ENCODE measurements at places on chromosomes 5 and 9.

- peak; percentile 63 for DNase-seq
These were observed 701 bp upstream of the LMX1B start for GRCh38 chr9:126612813-126613641.

GRCh38 chr9:34457266-34458012 is 931 bp downstream of the FAM219A start:
- peak; percentile 7 for DNase-seq

DNA sequence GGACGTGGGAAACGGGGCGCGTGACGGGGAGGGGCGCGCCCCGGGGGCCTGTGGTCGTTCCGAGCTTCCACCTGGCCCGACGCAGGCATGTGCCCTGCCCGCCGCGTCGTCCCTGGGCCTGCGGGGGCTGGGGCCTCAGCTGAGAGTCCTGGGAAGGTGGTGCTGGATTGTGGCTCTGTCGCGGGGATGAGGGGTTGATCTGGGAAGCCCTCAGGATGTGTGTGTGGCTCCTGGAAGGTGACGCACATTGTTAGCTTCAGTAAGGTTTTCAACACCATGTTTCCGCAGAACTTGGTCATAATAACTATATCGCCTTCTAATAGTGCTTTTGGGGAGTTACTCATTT is 589.1 kb downstream of the MTRR start:
- DNase-seq: peak; percentile 83

DNA sequence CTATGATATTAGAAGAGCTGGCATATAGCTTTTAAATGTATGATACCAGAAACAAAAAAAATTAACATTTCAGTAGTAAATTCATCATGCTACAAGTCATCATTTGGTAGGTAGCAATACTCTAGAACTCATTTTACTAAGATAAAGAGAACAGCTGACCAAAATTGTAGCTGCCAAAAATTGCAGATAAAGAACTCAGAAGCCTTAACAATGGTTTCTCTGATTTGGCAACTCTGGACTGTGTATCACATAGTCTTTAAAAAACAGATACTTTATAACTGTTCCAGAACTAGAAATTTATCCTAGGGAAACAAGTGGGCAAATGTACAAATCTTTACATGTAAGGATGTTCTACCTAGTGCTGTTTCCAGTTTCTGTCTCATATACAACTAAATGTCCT is 33.9 kb downstream of the ZFR start:
- no peak for DNase-seq

- DNase-seq: no peak
These were observed 492 bp upstream of the NEK6 start for GRCh38 chr9:124257070-124257843.

GRCh38 chr5:180128671-180129261 is 57.2 kb upstream of the RNF130 start:
- no peak for DNase-seq

DNA sequence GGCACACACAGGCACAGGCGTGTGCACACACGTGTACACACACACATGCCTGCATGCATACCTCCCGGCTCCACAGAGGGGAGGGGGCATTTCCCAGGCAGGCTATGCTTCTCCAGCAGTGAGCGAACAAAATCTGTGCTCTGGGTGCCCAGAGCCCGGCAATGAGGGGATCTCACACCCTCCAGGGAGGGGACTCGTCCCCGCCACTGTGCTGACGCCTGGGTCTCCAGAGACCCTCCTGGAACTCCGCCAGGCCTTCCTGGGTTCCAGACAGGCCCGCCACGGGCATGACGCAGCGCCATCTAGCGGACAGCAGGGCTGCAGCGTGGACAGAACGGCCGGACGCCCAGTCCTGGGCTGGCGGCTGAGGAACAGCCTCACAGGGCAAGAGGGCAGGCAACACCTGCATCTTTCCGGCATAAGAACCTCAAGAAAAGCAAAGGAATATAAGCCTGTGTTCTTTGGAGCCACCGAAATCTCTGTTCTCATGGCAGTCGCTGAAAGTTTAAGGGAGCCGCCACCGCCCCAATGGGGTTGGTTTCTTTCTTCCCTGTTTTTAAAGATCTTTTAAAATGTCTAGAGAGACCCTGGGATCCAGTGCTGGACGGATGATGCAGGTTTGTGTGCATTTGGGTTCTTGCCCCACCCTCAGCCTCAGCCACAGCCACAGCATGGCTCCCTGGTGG is 135.6 kb upstream of the PPP1R26 start:
- peak; percentile 29 for DNase-seq

- no peak for DNase-seq
These were observed 358.6 kb upstream of the PAPPA start for GRCh38 chr9:115794921-115795475.

GRCh38 chr9:19127871-19128500 is 694 bp upstream of the PLIN2 start:
- DNase-seq: no peak

- peak; percentile 34 for DNase-seq
These were observed 586.3 kb downstream of the PTPRD start for GRCh38 chr9:10026443-10026984.

- no peak for DNase-seq
These were observed 17.5 kb downstream of the LMX1B start for GRCh38 chr9:126631254-126631653.

GRCh38 chr9:18849890-18850677 is 182.9 kb downstream of the SAXO1 start:
- DNase-seq: no peak

- no peak for DNase-seq
These were observed 13.2 kb upstream of the IL12B start for GRCh38 chr5:159343295-159344094.

DNA sequence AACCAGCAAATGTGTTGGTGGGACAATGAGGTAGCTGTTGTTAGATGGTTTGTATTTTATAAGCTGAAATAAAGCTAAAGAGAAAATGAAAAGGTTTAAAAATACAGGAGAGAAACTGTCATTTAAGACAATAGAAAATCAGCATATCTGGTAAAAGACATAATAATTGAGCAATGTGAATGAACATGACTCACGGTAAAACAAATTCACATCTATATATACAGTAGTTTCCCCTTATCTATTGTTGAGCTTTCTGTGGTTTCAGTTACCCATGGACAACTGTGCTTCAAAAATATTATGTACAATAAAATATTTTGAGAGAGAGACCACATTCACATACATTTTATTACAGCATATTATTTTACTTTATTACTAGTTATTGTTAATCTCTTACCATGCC is 1649.8 kb downstream of the EFNA5 start:
- DNase-seq: no peak

DNA sequence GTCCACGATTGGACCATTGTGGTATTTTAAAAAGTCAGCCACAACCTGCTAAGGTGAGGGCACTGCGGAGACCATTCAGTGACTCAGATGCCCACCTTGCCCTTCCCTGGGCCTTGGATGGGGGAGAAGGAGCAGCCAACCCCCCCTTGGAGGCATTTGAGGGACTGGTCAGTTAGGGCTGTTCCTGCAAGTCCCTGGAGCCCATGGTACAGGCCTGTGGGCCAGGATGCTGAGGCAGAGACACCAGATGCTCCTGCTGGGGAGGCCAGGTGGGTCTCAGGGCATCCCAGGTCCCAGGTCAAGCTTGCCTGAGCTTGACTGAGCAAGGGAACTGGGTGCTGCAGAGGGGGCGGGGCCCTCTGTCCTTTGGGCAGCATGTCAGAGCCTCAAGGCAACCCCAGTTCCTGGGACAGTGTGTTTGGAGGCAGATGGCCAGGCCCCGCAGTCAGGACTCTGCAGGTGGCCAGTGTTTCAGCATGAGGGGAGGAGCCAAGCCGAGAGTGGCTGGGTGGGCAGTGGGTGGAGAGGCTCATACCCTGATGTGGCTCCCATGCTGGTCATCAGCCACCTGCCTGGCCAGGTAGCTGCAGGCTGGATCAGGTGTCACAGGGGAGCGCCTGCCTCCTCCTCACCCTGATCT is 27.5 kb downstream of the SLC6A3 start:
- no peak for DNase-seq

- DNase-seq: no peak
These were observed 109.9 kb downstream of the MEGF10 start for GRCh38 chr5:127400539-127400938.

GRCh38 chr9:127011772-127012171 is 97.2 kb downstream of the RALGPS1 start:
- DNase-seq: peak; percentile 13

Data from NCI-H1417 (cell line).